ENCODE measurements at places on chromosomes 6 and 20.

GRCh38 chr6:153090241-153090930, 40.7 kb downstream of the RGS17 start:
- DNase-seq: no peak

DNA sequence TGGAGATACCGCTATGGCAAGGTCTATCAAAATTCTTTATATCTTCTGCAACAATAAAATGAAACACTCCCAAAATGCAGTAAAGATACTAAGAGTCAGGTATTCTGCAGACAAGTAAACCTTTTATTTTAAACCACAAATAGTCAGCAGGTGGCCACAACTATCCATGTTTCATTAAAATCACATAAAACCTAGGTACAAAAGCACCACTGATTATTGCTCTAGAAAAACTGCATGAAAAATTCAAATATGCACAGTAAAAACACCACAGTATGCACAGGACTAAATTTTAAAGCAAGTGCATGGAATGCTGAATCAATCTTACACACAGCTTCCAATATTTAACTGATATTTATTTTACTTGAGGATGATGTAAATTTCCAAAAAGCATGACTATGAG, 33.3 kb downstream of the HMGN3 start:
- no peak for DNase-seq

GRCh38 chr6:39945626-39946025, 11.4 kb upstream of the MOCS1 start:
- no peak for DNase-seq

DNA sequence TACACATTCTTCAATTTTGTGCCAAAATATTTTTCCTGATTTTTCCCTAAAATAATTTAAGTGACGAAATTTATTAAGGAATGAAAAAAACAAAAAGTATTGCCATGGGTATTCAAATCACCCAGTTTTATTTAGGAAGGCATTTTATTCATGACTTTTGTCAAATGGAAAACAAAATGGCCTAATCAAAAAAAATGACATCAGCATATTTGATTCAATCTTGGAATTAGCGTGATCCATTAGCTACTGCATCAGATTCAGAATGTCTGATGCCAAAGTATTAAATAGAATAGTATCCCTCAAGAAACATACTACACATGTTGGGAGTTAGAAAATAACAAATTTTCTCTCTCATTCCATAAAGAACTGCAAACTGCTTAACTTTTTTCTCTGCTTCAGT, 129.2 kb downstream of the TRDN start:
- no peak for DNase-seq

DNA sequence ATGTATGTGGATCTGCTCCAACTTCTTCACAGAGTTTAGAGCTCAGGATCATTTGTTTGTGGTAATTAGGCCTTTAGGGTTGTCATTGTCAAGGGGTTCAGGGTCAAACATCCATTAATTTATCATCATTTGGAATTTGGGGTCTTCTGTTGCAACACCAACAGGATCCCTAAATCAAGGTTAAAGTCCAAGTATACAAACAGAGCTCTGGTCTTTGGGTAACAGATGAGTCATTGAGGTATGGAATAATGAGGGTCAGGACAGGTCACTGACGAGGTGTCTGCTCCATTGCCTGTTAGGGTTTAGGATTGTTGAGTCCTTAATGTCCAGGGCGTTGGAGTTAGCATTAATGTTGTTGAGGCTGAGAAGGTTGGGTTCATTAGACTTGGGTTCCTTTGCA, 47.6 kb downstream of the PRND start:
- DNase-seq: no peak

DNA sequence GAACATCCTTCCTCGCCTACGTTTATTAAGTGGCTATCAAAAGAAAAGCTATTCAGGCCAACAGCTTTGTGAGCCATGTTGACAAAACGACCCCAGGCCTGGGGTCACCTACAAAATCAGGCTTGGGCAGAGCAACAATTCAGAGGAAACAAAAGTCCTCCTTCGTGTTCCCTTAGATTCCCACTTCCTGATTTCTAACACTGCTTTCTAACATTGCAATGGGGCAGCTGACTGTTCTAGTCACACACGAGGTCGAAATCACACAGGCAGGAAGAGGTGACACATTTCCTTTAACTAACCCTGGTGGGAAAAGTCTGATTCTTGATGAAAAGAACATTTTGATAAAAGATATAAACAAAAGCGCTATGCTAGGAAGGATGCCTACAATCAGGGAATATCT, 31.9 kb downstream of the WDR27 start:
- DNase-seq: no peak

GRCh38 chr6:79223611-79224404, 10.7 kb downstream of the HMGN3 start:
- no peak for DNase-seq

Measured in sciatic nerve (tissue), 2 donors.